Regular cardiac myocyte (primary cell): ENCODE measurements at places on chromosomes 16 and 17. TPM values are rescaled to one million over a fixed set of nuclear protein-coding genes. Genes with fewer than 3 reads are reported as not detected.

The PRSS21 gene
- total RNA-seq = 1.7 TPM in 2 replicates

The BAIAP2 gene
- total RNA-seq = 6.8 and 12.8 TPM in 2 replicates

The RHBDL1 gene
- total RNA-seq = 0.77 and 3.1 TPM in 2 replicates

The CLEC18B gene
- total RNA-seq = 0.38 and 0.56 TPM in 2 replicates

The UTS2R gene
- total RNA-seq = not detected in 2 replicates

The GAST gene
- total RNA-seq = not detected in 2 replicates

The CHMP1A gene
- 69.3 and 134 TPM in 2 replicates for total RNA-seq

The HBA1 gene
- total RNA-seq = not detected in 2 replicates

The TBC1D3I gene
- total RNA-seq = under 0.01 TPM in 1 of 2 replicates, not detected in the other

The ZMYND15 gene
- total RNA-seq = under 0.01 TPM in 2 replicates

The KRTAP2-3 gene
- under 0.01 and 0.77 TPM in 2 replicates for total RNA-seq

The KRTAP4-3 gene
- total RNA-seq = not detected in 2 replicates

The EMC6 gene
- 14.7 and 36.8 TPM in 2 replicates for total RNA-seq

The ATMIN gene
- 41.4 and 47.4 TPM in 2 replicates for total RNA-seq

The YPEL3 gene
- total RNA-seq = 10.4 and 18.3 TPM in 2 replicates

The TMED6 gene
- not detected in 2 replicates for total RNA-seq

The TMEM235 gene
- not detected in 2 replicates for total RNA-seq

The HOXB3 gene
- 0.85 and 3.5 TPM in 2 replicates for total RNA-seq

The TMIGD1 gene
- total RNA-seq = not detected in 2 replicates

The MMP25 gene
- under 0.01 TPM in 1 of 2 replicates, not detected in the other for total RNA-seq

The TBC1D3C gene
- not detected in 2 replicates for total RNA-seq

The SEC14L5 gene
- total RNA-seq = 0.28 TPM in 1 of 2 replicates, not detected in the other

The KRTAP16-1 gene
- not detected in 2 replicates for total RNA-seq

The HSF4 gene
- 0.58 and 12.1 TPM in 2 replicates for total RNA-seq

The UTP18 gene
- 36.4 and 57.5 TPM in 2 replicates for total RNA-seq

The CCP110 gene
- total RNA-seq = 11.8 and 17.1 TPM in 2 replicates

The PABPN1L gene
- not detected in 2 replicates for total RNA-seq
